ENCODE measurements at places on chromosomes 16 and 17.

- DNase-seq: no peak
Observed at GRCh38 chr16:17339764-17340541, 130.8 kb downstream of the XYLT1 start.

DNA sequence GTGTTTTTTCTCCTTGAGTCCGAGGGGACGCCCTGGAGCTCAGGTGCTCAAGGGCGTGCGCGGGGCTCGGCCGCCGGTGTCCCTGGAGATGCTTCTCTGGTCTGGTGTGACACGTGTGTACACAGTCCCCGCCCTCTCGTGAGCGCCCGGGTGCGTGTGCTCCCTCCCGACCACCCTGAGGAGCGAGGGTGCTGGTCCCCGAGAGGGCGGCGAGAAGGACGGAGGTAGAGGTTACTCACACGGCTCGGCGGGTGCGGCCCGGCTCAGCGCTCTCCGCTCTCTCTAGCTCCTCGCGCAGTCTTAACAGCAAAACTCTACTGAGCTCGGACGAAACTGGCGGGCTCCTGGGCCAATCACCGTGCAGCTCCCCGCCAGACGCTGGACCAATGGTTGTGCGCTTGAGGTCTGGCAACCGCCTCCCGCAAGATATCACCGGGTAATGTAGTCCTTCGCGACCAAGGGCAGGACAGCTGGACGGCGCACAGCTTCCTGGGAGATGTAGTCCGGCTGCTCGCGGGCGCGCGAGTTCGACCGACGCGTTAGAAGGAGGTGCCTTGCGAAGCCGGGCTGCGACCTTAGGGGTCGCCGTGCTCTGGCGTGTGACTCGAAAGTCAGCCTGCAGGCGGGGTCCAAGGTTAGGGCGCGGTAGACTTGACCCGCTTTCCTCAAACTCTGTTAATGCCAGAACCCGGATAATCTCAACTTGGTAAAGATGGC, at the start of gene SLC25A19:
Gene SLC25A19, minus strand, starts transcription at position 319 of the 717 bp plus-strand sequence. CDS start 2,669 bp downstream, outside the sequence.
- DNase-seq: peak; percentile 98

DNA sequence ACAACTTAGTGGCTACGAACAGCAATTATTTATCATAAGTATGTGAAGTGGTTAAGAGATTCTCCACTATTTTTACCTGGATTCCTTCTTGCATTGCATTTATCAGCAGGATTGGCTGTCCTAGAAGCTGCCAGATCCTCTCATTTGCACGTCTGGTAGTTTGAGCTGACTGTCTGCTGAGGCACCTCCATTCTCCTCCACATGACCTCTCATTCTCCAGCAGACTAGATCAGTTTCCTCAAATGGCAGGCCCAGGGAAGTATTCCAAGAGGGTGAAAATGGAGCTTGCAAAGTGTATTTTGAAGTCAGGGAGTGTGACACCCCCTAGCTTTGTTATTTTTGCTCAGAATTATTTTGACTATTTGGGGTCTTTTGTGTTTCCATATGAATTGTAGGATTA, 870.1 kb downstream of the CDH11 start:
- no peak for DNase-seq

DNA sequence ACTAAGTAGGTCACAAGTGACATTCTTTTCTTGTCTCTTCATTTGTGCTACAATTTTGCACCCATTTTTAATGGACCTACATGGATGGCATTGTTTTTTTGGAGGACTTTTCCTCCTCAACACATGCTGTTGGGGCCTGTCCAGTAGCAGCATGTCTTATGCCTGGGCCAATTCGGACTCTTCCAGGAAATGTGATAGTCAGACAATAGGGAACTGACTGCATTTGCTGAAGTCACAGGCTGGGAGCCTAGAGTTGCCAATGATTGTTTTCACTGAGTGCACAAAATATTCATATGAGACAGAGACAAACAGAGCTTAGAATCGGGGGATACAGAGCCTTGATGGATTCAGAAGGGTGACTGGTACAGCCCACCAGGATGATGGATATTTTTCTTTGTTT, 867.3 kb upstream of the GOT2 start:
- DNase-seq: no peak
